Natural killer cell (primary cell): ENCODE measurements at places on chromosomes 6 and 20. TPM values are rescaled to one million over a fixed set of nuclear protein-coding genes. Genes with fewer than 3 reads are reported as not detected.

DNA sequence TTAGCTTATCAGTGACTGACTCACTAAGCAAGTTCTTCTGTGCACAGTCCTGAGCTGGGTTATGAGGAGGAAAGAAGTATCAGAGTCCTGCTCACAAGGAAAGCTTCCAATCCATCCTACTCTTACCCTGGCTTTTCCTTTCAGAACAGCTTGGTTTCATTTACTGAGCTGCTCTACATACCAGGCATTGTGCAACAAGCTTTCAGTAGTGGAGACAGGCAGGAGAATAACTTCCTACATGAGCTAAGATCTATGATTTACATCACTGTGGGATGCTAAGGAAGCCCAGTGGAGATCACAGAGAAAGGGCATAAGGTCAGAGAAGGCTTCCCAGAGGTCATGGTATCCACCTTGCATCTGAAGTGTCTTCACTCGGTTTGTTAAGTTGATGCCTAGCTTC is 144.5 kb downstream of the MAP3K7 start:
- H3K4me1 ChIP-seq, result no peaks in the 10 kb centered on the region
- H3K4me3 ChIP-seq, result no peak overlapping the region
- H3K36me3 ChIP-seq, result no peaks in the 10 kb centered on the region
- no peak for DNase-seq
- H3K27ac ChIP-seq, result no peak overlapping the region
- no peaks in the 10 kb centered on the region for H3K27me3 ChIP-seq

GRCh38 chr20:9035126-9035525 is 33.8 kb upstream of the PLCB4 start:
- no peaks in the 10 kb centered on the region for H3K4me1 ChIP-seq
- no peak for DNase-seq
- no peak overlapping the region for H3K27ac ChIP-seq
- no peaks in the 10 kb centered on the region for H3K27me3 ChIP-seq
- H3K4me3 ChIP-seq, result no peak overlapping the region

ZC2HC1B gene
- total RNA-seq, result not detected

GRCh38 chr6:2149361-2150006 is 95.9 kb downstream of the GMDS start:
- no peaks in the 10 kb centered on the region for H3K36me3 ChIP-seq
- no peak overlapping the region for H3K27ac ChIP-seq
- H3K27me3 ChIP-seq, result no peaks in the 10 kb centered on the region
- H3K4me1 ChIP-seq, result peaks cover under 1% of the 10 kb centered on the region
- DNase-seq, result no peak

- no peaks in the 10 kb centered on the region for H3K36me3 ChIP-seq
- H3K27ac ChIP-seq, result no peak overlapping the region
- H3K4me1 ChIP-seq, result no peaks in the 10 kb centered on the region
- H3K27me3 ChIP-seq, result no peaks in the 10 kb centered on the region
- H3K4me3 ChIP-seq, result no peak overlapping the region
Observed at GRCh38 chr20:16541878-16542277, 31.4 kb downstream of the KIF16B start.

SPATS1 gene
- total RNA-seq, result not detected

DNA sequence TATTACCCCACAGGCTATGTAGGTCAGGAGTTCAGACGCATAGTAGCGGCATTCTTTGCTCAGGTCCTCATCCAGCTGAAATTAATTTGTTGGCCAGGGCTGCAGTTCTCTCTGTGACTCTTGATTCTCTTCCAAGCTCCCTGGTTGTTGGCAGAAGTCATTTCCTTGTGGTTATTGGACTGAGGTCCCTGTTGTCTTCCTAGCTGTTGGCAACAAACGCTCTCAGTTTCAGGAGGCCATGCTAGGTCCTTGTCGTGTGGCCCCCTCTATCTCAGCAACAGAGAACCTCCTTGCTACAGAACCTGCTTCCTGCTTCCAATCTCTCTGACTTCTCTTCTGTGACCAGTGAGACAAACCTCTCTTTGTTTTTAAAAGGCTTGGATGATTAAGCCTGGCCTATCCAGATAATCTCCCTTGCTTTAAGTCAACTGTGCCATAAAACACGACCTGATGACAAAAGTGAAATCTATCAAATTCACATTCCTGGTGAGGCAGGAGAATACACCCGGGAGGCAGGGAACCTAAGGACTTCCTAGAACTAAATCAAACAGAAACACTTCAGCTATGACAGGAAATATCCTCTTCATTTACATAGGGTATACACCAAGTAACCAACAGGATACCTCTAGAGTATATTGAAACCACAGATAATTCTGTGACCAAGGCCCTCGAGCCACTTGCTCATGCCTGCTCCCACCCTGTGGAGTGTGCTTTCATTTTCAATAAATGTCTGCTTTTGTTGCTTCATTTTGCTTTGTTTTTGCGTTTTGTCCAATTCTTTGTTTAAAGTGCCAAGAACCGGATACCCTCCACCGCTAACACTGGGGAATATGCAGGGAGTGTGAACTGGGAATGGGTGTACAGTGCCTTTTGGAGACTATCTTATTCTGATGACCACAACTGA is 196.0 kb downstream of the BTBD3 start:
- DNase-seq, result no peak
- H3K4me1 ChIP-seq, result peaks cover 3% of the 10 kb centered on the region
- no peaks in the 10 kb centered on the region for H3K27me3 ChIP-seq
- H3K4me3 ChIP-seq, result no peak overlapping the region
- H3K36me3 ChIP-seq, result no peaks in the 10 kb centered on the region

- no peak for DNase-seq
- H3K4me3 ChIP-seq, result no peak overlapping the region
- H3K27ac ChIP-seq, result peak overlapping the region; percentile 76
- H3K36me3 ChIP-seq, result no peaks in the 10 kb centered on the region
Observed at GRCh38 chr6:113632220-113632864, 224.8 kb upstream of the MARCKS start.

PTK6 gene
- total RNA-seq, result 0.48 TPM

FHL5 gene
- total RNA-seq, result not detected

C6orf132 gene
- total RNA-seq, result 0.05 TPM

RSPH9 gene
- not detected for total RNA-seq

DNA sequence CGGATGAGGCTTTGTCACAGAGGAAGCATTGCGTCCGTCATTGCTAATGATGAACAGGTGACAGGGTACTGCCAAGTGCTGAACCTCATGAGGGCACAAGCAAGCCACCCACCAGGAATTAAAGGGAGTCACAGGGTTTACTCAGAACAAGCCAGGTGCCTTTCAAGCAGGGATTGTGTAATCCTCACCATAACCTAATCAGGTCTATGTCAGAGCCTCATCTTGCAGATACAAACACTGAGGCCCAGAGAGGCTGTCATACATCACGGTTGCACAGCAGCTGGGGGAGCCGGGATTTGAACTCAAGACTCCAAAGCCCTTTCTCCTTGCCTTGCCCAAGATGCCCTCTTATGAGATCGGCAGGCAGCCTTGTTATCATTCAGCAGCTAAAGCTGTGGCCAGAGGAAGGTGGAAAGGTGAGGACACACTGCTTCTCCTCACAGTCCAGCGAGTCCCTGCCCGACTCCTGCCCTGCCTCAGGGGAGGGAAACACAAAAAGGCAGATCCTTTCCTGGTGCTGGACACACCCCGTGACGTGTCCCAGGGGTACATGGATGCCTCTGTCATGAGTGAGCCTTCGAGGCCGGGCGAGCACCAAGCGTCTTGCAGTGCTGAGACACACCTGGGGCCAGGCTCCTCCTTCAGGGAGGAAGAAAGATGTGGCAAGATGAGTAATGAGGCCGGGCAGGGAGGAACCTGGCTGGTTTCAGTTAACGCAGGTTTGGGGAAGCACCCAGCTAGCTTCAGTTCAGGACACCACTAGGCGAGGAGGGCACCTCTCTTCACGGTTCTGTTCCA is 214.9 kb downstream of the LY86 start:
- DNase-seq, result no peak
- no peak overlapping the region for H3K4me3 ChIP-seq
- H3K27ac ChIP-seq, result no peak overlapping the region
- H3K4me1 ChIP-seq, result peaks cover 24% of the 10 kb centered on the region
- H3K36me3 ChIP-seq, result no peaks in the 10 kb centered on the region

DNA sequence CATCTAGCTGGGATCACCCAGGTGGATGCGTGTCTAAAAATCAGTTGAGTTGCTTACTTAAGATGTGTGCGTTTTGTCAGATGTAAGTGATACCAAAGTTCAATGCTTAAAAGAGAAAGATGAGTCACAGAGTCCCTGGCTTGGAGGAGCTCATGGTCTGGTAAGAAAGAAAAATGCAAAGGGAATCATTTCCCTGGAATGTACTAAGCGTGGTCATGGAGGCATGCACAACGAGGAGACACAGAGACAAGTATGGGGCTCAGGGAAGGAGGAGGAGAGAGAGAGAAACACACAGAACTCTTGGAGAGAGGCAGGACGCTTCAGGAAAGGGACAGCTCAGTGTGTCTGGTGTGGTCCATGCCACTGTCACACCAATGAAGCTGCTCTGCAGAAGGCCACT is 186.9 kb upstream of the GMDS start:
- no peaks in the 10 kb centered on the region for H3K27me3 ChIP-seq
- no peak overlapping the region for H3K27ac ChIP-seq
- no peak for DNase-seq
- H3K4me1 ChIP-seq, result no peaks in the 10 kb centered on the region
- H3K4me3 ChIP-seq, result no peak overlapping the region
- no peaks in the 10 kb centered on the region for H3K36me3 ChIP-seq

RIPOR3 gene
- 0.45 TPM for total RNA-seq

DZANK1 gene
- total RNA-seq, result 3.7 TPM

DNA sequence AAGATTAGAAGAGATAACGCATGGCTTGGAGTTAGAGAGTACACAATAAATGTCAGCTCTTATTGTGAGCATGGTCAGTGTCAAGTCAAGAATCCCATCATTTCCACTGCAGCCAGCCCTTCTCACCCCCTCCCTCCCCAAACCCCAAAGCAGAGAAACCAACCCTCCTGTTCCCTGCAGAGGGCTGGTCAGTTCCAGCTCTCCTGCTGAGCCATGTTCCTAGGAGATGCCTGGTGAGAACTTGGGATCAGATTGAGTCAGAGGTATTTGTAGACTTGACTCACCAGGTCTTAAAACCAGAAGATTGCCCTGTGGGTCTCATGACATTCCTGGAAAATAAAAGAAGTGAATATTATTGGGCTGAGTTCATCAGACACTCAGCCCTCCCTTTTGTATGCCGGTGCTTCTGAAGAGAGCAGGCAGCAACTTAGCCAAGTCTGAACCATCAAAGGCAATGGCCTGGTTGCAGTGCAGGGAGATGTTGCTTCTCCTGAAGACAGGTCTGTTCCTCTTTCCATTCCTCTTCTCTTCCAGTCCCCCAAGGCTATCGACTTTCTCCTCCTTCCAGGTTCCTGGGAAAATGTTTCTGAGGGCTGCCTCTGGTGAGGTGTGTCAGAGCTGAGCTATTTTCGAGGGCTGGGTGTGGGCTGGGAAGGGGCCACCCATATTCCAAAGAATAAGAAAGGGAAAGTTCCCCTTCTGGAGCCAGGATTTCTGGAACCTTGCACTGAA is 278.2 kb upstream of the SUPT3H start:
- H3K36me3 ChIP-seq, result no peaks in the 10 kb centered on the region
- no peak overlapping the region for H3K4me3 ChIP-seq
- peaks cover 5% of the 10 kb centered on the region for H3K4me1 ChIP-seq
- H3K27me3 ChIP-seq, result no peaks in the 10 kb centered on the region
- no peak overlapping the region for H3K27ac ChIP-seq

- H3K4me3 ChIP-seq, result no peak overlapping the region
- H3K27ac ChIP-seq, result no peak overlapping the region
- no peak for DNase-seq
- H3K4me1 ChIP-seq, result no peaks in the 10 kb centered on the region
Observed at GRCh38 chr6:111890988-111891387, 17.7 kb upstream of the FYN start.

- H3K36me3 ChIP-seq, result no peaks in the 10 kb centered on the region
- H3K4me3 ChIP-seq, result no peak overlapping the region
- no peak for DNase-seq
- no peaks in the 10 kb centered on the region for H3K27me3 ChIP-seq
Observed at GRCh38 chr20:20702330-20703245, 9.9 kb downstream of the RALGAPA2 start.

LIN28B gene
- not detected for total RNA-seq

- H3K27ac ChIP-seq, result no peak overlapping the region
- H3K36me3 ChIP-seq, result no peaks in the 10 kb centered on the region
- H3K4me3 ChIP-seq, result no peak overlapping the region
- no peaks in the 10 kb centered on the region for H3K4me1 ChIP-seq
Observed at GRCh38 chr6:54244430-54244829, 63.8 kb upstream of the TINAG start.

DNA sequence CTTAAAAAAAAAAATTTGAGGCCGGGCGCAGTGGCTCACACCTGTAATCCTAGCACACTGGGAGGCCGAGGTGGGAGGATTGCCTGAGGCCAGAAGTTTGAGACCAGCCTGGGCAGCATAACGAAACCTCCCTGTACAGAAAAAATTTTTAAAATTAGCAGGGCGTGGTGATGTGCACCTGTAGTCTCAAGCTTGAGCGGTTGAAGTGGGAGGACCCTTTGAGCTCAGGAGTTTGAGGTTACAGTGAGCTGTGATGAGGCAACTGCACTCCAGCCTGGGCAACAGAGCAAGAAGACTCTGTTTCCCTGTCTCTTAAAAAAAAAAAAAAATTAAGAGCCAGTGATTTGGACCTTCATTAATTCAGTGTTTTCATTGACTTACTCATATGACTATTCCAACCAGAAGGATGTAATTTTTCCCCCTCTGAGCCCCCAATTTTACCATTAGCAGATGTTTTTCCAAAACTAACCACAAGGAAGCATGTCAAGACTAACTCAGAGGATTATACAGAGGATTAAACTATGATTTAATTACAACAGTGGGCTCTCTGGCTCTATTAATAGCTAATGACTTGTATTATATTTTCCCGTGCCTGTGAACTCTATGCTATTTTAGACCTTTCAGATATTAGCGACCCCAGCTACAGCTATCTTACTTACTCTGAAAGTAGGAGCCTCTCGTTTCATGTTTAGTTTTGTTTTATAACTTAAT is 75.1 kb downstream of the ARID1B start:
- no peak overlapping the region for H3K27ac ChIP-seq
- H3K27me3 ChIP-seq, result no peaks in the 10 kb centered on the region
- H3K4me3 ChIP-seq, result no peak overlapping the region
- no peaks in the 10 kb centered on the region for H3K36me3 ChIP-seq

ATF6B gene
- total RNA-seq, result 187 TPM

GJA10 gene
- not detected for total RNA-seq

PTCRA gene
- not detected for total RNA-seq
